ENCODE measurements at places on chromosomes 7 and 10. TPM values are rescaled to one million over a fixed set of nuclear protein-coding genes. Genes with fewer than 3 reads are reported as not detected.

HTR5A gene
- not detected for total RNA-seq

TMEM26 gene
- 1.2 TPM for total RNA-seq

SLC13A1 gene
- total RNA-seq, result not detected

TMEM236 gene
- 2.0 TPM for total RNA-seq

PON1 gene
- not detected for total RNA-seq

LDB3 gene
- 63.8 TPM for total RNA-seq

CLRN3 gene
- not detected for total RNA-seq
